ENCODE measurements at places on chromosomes 6 and 20. TPM values are rescaled to one million over a fixed set of nuclear protein-coding genes. Genes with fewer than 3 reads are reported as not detected.

The ADGB gene
- total RNA-seq = not detected

The APCDD1L gene
- total RNA-seq = not detected

The CLPSL2 gene
- total RNA-seq = not detected

The HRH3 gene
- not detected for total RNA-seq

The ADAM33 gene
- 41.8 TPM for total RNA-seq

The MCCD1 gene
- total RNA-seq = not detected

The LTA gene
- not detected for total RNA-seq

The SRMS gene
- not detected for total RNA-seq

The KHDC1 gene
- total RNA-seq = 0.88 TPM

The PDE7B gene
- total RNA-seq = 4.1 TPM

The OR11A1 gene
- total RNA-seq = not detected
